Posterior cingulate gyrus (tissue), 11 donors: ENCODE measurements at places on chromosomes 5 and 9.

DNA sequence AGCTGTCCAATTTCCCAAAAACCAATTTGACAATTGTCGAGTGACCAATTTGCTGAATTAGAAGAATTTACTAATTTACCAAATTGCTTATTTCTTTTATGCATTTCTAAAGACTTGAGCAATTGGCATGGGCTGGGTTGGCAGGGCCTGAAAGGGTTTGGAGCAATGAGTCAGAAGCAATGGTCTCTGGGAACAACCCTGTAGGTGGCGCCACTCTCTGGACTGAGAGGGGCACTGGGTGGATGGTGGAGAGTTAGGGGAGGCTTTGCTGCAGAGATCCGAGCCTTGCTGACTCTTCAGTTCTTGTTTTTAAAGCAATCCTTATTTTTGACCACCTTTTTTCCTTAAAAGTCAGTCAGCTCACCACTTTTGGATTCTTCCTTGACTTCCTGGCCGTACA, 71.5 kb upstream of the RPS23 start:
- no peak for DNase-seq

- DNase-seq, result no peak
These were observed 103.6 kb downstream of the C9orf152 start for GRCh38 chr9:110104261-110104809.

DNA sequence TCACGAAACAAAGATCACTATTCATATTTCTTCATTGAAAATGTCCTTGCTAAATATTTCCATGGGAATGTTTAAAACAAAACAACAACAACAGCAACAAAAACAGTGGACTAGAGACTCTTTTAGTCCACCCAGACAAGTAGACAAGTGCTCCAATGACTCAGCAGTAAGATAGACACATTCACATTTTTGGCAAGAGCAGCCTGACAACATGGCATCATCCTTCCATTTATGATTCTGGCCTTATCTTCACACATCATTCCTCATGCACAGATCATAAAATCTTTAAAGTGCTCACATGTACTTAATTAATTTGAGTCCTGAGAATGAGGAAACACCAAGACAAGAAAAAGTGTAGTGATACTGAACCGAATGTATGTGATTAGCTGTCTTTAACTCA, 132.6 kb upstream of the PDE4D start:
- DNase-seq, result no peak

DNA sequence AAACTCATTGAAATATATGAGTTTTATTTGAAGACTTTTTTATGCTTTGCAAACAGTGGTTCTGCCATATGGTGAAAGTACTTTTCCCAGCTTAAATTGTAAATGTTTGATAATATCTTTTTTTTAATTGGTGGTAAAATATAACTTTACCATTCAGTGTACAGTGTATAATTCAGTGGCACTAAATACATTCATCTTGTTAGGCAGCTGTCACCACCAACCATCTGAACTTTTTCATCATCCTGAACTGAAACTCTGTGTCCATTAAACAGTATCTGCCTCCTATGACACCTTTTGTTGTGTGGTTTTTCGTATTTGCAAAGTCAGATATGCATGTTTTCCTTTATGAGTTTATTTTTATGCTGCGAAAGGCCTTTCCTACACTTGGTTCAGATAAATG, 45.1 kb downstream of the FBXO38 start:
- DNase-seq, result no peak

DNA sequence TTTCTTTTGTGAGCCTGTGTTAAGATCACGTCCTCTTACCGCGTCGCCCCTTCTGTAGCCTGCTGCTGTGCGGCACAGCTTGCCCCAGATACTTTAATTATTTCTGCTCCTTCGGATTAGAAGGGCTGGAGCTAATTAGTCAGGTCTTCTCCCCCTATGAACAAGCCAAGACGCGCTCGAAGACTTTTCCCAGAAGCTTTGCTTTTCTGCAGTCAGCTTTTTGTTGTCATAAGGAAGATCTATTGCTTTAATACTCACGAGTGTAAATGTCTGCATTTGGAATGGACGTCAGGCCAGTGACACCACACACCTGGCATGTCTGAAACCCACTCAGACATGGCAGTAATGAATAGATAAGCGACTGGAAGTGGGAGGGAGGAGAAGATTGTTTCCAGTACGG, 37.0 kb downstream of the PRUNE2 start:
- no peak for DNase-seq

- no peak for DNase-seq
These were observed 4.2 kb upstream of the HAVCR2 start for GRCh38 chr5:157113002-157113401.

GRCh38 chr9:89536145-89536574, 38.2 kb upstream of the SEMA4D start:
- no peak for DNase-seq

DNA sequence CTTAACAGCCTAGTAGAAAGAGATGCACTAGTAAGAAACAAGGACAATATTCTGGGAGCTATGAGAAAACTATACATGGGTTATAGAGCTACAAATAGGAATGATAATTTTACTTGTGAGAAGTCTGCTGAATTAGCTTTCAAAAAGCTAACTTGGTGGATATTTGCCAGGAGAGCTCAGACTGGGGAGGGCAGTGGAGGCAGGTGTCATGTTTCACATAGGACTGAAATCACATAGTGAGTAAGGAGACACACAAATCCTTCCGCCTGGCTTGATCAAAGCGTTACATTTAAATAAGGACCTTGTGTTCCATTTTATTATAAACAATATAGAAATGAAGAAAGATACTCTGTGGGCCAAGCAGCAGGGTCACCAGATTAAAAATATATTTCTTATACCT, 235.0 kb downstream of the ISL1 start:
- DNase-seq, result no peak

DNA sequence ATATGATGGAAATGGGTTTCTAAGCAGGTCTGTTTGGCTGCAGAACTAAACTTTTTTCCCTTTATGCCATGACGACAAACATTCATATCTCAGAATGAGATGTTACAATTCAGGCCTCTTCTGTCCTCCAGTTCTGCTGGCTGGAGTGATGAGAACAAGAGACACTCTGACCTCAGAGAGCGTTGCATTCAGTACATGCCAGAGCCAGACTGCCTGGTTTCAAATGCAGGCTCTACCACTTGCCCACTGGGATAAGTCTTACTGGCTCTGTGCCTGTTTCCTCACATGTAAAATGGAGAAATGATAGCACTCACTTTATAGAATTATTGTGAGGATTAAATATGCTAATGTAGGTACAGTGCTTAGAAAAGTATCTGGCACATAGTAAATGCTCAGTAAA, 24.8 kb upstream of the TOMM5 start:
- no peak for DNase-seq

DNA sequence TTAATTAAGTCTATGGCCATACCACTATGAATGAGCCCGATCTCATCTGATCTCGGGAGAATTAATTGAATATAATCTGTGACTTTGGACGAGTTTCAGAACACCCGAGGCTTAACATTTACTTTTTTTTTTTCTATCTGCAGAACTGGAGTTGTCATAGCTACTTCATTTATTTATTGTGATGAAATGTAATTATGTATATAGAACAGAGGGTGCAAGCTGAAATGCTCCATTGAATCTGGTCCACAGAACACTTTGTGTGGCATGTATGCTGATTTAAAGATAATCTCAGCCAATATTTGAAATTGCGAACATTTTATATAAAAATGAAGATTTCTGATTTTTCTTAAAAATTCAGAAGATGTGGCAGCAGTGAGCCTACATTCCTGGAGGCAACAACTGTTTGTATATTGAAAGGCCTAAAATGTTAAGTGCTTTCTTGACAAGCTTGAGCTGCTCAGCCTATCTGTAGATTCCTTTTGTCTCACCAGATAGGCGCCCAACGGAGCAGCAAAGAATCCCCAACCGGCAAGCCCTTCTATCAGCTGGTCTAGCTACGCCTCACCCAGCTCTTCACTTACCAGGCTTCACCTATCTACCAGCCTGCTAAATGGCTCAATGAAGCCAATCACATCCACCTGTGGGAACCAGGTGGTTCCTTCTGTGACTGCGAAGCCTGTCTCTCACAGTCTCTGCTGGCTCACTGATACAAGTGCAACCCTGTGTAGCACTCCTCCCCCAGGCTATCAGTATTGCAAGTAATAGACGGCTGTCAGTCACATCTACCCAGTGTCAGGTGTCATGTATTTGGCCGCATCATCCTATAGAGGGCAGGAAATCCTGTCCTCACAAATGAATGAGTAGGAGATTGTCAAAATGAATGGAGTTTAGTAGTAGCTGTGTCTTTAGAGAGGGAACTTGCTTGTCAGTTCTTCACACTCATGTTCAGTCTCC, 170.6 kb upstream of the MRPS30 start:
- no peak for DNase-seq
